T follicular helper cell (primary cell): ENCODE measurements at places on chromosomes 6 and 20.

- DNase-seq, result no peak
Observed at GRCh38 chr6:40806256-40806864, 219.2 kb upstream of the LRFN2 start.

GRCh38 chr6:44339763-44340625 is 2.5 kb upstream of the SPATS1 start:
- DNase-seq, result no peak

GRCh38 chr6:166861961-166862286 is 94.4 kb downstream of the RNASET2 start:
- DNase-seq, result no peak

- DNase-seq, result no peak
Observed at GRCh38 chr6:150876598-150876997, 11.1 kb downstream of the MTHFD1L start.

GRCh38 chr6:108673153-108673552 is 112.4 kb downstream of the FOXO3 start:
- no peak for DNase-seq

DNA sequence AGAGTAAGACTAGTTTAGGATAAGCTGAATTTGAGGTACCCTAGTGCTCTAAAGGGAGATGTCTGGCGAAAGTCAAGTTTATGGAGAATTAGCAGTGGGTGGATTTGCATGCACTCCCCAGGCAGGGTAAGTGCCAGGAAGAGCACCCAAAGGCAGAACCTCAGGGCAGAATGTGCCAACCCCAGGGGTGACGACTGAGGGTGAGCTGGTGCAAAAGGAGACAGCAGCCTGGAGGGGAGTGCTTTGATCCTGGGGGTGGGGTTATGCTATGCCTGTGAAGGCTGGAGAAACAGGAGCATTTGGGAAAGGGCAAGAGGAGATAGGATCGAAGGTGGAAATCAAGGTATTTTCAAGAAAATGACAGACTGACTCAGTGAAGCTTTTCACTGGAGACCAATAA is 208.5 kb upstream of the PDE10A start:
- no peak for DNase-seq

- no peak for DNase-seq
Observed at GRCh38 chr6:36947570-36948351, 6.8 kb upstream of the PI16 start.

GRCh38 chr6:79520534-79520933 is 16.7 kb downstream of the LCA5 start:
- no peak for DNase-seq
